ENCODE measurements at places on chromosomes 3 and 15.
A peak's percentile ranks its signal among the peaks of the same experiment; 100 is the strongest.

- DNase-seq, result no peak
Measured at GRCh38 chr3:20043825-20044224, 3.6 kb downstream of the KAT2B start.

GRCh38 chr15:61794276-61794675 lies 266.0 kb downstream of the VPS13C start:
- DNase-seq, result peak; percentile 6

- no peak for DNase-seq
Measured at GRCh38 chr3:42732196-42732828, 29.7 kb upstream of the HHATL start.

- DNase-seq, result no peak
Measured at GRCh38 chr15:58378241-58379085, 53.3 kb upstream of the LIPC start.

DNA sequence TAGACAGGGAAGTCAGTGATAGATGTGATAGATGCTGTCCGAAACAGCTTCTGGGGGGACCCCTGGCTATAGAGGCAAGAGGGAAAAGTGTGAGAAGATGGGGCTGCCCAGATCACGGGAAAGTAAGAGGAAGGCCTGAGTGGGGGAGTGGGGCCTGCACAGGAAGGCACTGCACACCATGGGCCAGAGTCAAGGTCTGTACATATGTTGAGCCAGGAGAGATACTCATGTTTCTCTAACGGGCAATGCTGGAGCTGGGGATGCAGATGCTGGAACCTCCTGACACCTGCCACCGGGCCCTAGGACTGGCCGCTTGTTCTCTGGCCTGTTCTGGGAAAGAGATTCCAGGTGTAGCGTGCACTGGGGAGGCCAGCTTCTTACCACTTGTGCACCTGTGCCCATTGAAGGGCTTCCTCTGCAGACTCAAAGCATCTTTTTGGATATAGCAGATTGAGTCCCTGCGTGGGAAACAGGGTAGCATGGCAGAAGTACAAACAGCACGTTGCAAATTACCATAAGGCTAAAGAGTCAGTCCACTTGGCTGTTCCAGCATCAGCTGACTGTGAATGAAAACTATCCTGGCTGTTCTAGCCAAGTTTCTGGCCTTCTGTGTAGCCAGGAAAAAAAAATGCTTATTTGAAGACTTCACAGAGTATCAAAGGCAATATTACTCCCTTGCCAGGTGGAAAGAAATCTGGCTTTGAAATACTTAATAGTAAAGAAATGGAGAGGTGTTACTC lies 77.1 kb upstream of the GSK3B start:
- DNase-seq, result no peak

GRCh38 chr15:81239190-81239589 lies 42.5 kb downstream of the IL16 start:
- DNase-seq, result no peak

GRCh38 chr15:57994221-57995049 lies 71.1 kb downstream of the ALDH1A2 start:
- peak; percentile 20 for DNase-seq

DNA sequence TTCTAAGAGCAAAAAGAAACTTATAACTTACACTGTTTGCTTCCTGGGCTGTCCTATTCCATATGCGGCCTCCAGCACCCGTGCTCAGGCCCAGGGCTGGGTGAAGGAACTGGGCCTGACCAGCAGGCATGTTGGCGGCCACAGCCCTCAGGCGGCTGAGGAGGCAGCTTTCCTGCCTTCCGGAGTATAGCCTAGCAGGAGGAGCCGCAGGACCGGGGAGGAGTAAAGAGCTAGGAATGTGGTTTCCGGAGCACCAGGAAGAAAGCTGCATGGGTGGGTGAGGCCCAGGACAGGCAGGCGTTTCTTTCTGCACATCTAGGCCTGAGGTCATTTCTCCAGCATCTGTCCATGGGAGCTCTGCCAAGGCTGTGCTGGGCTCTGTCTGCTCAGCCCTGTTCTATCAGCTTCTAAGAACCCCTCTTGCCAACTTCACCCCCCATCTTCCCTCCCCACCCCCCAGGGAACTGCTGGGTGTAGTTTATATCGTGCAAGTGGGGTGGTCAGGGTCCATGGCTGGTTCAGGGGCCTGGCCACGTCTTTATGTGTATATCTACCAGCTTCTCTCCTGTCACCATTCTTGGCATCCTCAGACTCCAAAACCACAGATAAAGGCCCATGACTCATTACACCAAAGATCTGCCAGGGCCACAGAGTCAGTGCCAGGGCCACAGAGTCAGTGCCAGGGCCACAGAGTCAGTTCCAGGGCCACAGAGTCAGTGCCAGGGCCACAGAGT lies 7.8 kb upstream of the KIF7 start:
- DNase-seq, result no peak

DNA sequence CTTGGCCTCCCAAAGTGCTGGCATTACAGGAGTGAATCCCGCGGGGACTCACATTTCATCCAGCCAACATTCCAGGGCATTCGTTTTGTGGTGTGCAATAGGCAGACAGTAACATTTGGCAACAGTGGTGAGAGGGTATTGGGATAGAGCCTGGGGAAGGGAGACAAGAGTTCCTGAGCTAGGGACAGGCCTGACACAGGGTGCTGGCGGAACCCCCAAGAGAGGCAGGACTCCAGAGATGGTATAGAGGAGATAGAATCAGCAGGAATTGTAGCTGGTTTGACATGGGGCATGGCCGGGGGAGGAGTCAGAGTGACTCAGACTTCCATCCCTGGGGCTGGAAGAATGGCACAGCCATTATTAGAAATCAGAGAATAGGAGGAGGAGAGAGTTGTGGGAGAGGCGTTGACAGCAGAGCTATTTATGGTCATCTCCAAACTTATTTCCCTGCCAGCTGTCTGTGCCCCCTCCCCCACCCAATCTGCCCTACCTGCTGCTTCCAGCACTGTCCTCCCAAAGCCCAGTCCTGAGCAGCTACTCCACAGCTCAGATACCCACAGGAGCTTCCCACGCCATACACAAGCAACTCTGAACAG lies 4.4 kb upstream of the IDH2 start:
- no peak for DNase-seq

DNA sequence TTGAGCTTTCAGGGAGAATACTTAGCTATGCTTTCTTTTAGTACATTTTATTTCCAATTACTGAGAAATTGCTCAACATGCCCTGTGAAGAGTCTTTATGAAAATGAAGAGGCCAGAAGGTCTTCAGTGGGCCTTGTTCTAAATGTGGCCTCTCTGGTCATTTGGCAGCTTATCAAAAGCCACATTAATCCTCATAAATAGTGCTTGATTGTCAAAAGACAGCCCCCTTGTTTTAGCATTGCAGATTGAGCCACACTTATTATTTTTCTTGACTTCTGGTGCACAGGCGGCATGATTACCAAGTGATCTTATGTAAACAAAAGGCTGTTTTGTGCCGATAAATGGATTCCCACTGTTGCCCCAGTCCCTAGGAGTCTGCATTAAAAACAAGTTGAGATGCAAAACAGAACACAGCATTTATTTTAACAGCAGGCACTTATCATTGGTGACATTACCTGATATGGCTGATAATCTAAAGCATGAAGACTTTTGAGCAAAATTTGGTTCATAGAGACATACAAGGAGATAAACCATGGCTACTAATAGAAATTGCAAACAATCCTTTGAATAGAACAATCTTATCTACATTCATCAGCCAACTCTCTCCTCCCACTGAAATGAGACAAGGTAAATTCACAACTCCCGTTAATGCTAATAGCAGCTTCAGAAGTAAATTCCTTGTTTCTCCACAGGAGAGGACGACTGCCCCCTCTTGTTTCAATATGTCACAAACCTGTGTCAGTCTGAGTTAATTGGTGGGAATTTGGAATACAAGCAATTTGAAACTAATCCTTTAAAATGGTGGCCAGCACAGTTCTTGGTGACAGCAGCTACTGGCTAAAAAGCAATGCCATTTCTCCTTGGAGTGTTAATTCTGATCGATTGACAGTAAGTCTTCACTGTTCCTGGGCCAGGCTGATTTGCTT lies 194.3 kb downstream of the NSUN3 start:
- DNase-seq, result no peak

DNA sequence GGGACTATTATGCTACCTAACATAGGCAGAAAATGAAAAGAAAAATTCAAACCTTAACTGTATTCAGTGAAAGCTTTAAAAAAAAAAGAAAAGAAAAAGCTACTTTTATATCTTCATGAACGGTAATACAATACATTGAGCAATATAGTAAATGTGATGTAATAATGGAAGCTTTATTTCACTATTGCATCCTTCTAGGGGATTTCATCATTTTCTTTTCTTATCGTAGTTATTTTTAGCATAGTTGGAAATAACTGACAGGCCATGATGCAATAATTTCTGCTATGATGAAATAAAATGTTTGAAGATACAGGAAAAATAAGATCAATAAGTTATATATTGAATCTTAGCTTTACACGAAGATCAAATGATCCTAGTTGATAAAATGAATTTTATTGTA lies 40.3 kb upstream of the ZCWPW2 start:
- no peak for DNase-seq

GRCh38 chr15:48426044-48426443 lies 94.8 kb downstream of the DUT start:
- DNase-seq, result no peak

Data from NCI-H2081 (cell line).